ENCODE measurements at places on chromosomes 2 and 18.

DNA sequence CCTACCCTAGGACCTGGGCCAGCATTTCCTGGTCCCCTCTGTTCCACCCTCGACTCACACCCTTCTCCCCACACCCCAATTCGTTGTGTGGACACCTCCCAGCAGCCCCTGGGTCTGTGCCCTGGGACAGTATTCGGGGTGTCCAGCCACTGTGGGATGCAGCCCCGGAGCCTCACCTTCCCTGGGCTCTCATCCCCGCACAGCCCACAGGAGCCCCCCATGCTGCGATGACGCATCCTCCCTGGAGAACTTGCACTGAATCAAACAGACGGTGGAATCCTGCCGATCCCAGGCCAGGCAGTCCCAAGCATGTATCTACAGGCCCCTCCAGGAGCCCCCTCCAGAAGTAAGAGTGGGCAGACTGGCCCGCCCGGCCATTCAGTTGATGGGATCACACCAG lies 9.7 kb downstream of the ITM2C start:
- DNase-seq, result no peak

- DNase-seq, result peak; percentile 64
Measured at GRCh38 chr2:195330513-195330956, 326.5 kb upstream of the SLC39A10 start.

DNA sequence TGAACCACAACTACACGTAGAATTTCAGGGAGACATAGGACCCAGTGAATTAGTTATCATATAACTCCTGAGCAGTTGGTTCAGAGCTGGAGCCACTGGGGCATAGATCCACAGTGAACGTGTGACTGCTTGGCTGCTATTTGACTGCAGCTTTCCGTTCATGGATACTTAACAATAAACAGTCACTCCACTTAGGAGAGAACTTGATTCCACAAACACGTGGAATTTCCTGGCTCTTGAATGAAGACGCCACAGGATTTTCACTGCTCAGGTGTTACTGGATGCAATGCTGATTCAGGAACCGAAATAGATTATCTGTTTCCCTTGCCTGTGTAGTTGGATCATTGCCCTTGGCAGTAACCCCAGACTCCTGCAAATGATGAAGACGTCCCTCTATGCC lies 679.1 kb upstream of the ZEB2 start:
- DNase-seq, result no peak

DNA sequence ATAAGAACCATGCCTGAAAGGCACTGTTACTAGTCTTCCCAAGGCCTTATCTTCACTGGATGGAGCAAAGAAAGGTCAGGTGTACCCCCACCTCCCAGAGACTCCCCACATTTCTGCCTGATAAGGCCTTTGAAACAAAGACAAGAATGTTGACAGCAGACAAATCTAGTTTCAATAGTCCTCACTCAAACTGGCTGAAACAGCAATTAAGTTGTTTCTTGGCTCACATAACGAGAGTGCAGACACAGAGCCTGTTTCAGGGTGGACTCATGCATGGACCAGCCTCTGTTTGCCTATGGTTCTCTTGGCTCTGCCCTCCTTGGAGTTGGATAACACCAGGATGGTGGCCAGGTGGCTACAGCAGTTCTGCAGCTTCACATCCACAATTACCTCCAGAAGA lies 7.5 kb upstream of the CFAP221 start:
- DNase-seq, result no peak

DNA sequence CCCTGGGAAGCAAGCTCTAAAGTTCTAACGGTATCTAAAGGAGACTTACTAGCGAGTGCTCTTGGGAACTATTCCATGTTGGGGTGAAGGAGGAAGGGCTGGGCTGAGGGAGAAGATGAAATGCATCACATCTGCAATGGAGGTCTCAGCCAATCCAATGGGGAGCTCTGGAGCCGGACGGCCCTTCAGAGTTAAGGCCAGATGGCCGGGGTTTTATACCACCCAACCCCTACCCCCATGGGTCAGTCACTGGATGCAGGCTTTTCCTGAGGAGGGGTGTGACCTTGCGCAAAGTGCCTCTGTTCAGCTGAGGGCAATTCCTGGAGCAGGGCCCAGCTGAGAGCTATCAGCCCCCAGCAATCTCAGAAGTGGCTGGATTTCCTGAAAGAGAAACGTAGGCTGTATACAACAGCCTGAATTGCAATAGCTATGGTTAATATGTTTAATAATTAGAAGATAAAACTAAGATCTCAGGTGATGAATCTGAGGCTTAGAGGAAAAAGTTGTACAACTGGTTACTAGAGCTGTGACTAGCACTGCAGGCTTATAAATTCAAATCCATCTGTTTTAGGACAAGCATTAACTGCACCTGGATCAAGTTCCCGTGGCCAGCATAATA lies 21.6 kb downstream of the EIPR1 start:
- no peak for DNase-seq

GRCh38 chr2:10654069-10654468 lies 35.7 kb downstream of the NOL10 start:
- DNase-seq, result no peak

DNA sequence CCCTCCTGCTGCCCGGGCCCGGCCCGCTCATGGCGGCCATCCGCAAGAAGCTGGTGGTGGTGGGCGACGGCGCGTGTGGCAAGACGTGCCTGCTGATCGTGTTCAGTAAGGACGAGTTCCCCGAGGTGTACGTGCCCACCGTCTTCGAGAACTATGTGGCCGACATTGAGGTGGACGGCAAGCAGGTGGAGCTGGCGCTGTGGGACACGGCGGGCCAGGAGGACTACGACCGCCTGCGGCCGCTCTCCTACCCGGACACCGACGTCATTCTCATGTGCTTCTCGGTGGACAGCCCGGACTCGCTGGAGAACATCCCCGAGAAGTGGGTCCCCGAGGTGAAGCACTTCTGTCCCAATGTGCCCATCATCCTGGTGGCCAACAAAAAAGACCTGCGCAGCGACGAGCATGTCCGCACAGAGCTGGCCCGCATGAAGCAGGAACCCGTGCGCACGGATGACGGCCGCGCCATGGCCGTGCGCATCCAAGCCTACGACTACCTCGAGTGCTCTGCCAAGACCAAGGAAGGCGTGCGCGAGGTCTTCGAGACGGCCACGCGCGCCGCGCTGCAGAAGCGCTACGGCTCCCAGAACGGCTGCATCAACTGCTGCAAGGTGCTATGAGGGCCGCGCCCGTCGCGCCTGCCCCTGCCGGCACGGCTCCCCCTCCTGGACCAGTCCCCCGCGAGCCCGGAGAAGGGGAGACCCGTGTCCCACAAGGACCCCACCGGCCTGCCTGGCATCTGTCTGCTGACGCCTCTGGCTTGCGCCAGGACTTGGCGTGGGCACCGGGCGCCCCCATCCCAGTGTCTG lies 767 bp downstream of the RHOB start:
- no peak for DNase-seq

GRCh38 chr2:61450144-61450543 lies 20.7 kb downstream of the USP34 start:
- no peak for DNase-seq

- no peak for DNase-seq
Measured at GRCh38 chr18:79841936-79842335, 44.2 kb downstream of the KCNG2 start.

DNA sequence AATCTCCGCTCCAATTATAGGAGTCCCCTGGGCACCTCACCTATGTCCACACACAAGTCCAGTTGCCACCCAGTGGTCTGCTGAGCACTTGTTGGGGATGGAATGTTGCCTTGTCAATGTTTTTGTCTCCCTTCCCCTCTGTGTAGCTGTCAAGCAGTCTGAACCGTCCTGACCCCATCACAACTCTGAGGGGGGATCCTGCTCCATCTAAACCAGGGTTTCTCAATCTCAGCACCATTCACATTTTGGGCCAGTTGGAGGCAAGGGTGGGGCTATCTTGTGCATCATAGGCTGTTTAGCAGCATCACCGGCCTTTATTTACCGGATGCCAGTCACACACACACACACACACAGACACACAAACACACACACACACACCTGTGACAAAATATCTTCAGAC lies 53.0 kb downstream of the CYP26B1 start:
- no peak for DNase-seq

DNA sequence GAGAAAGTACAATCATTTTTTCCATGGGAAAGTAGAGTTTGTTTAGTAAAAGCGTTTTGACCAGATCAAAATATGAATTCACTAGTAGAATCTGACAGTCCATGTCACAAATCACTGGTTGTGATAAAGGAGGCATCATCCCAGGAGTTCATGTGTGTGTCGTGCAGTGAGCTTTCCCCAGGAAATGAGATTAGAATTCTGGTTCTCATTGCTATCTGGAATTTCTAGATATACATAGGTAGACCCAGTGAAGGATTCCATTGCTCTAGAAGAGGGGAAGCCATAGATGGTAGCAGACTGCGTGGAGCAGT lies 206.6 kb downstream of the NCK2 start:
- no peak for DNase-seq

- DNase-seq, result no peak
Measured at GRCh38 chr2:85583667-85584353, 421 bp upstream of the VAMP5 start.

DNA sequence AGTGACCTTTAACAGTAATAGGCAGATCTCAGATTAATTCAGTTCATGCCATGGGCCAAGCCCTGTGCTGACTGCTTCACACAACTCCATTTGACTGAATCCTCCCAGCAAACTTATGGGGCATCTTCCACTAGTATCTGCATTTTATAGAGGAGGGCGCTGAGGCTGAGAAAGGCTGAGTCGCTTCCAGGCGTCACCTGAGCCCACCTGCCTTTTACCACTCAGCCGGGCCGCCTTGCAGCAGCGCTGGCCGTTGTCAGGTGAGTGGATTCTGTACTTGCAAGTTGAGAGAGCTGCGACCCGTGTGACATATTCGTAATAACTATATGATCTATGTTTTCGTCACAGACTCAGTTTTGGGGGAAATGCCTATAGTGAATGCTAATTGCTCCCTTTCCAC lies 59.3 kb upstream of the B3GNT7 start:
- DNase-seq, result no peak

- no peak for DNase-seq
Measured at GRCh38 chr18:76345901-76346300, 149.1 kb downstream of the ZNF516 start.

GRCh38 chr18:76451396-76452331 lies 43.4 kb downstream of the ZNF516 start:
- no peak for DNase-seq

GRCh38 chr18:77131100-77131651 lies 1.4 kb downstream of the MBP start:
- DNase-seq, result no peak

DNA sequence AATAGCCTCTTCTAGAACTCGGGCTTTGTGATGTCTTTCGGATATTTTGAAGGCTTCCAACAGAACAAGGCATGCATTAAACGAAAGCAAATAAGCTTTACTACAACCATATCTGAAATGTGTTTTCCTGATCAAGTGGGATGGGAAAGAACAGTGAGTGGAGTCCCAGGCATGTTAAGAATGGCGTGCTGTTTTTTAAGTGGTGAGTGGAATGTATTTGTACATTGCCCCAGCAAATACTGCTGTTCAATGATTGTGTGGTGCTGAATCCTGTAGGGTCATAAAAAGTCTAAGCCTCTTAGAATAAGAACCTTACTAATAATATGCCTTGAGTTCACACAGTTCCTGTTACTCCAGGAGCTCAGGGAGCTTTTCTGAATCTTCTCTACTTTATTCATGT lies 52.5 kb downstream of the POMC start:
- no peak for DNase-seq

DNA sequence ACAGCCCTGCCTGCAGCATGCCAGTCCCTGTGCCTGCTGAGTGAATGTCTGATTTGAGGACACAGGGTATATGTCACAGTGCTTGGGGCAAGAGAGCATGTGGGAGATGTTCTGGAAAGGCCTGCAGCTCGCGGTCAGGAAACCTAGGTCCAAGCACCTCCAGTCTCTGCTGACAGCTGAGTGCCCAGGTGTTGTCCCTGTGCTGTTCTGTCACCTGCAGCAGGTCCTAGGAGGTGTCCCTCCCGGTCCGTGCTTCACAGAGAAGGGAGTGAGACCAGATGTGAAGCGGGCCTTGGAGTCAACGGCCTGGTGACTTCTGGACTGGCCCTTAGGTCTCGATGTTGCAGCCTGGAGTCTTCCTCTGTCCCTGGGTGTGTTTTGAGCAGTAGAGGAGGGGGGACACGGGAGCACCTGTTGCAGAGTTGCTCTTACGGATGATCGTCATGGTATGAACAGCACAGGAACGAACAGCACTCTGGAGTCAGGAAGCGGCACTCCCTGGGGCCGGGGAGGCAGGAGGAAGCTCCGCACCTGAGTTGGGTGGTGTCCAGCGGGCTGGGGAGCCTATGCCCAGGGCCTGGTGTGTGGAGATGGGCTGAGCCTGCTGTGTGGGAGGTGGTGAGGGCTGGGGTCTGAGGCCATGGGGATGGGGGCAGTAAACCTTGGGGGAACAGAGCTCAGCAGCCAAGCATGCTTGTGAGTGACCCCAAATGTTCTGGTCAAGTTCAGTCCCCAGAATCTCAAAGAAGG lies 21.6 kb upstream of the ARHGEF4 start:
- no peak for DNase-seq

GRCh38 chr18:59231877-59232276 lies 11.9 kb downstream of the GRP start:
- DNase-seq, result no peak

- no peak for DNase-seq
Measured at GRCh38 chr2:11532416-11533055, 1.3 kb upstream of the GREB1 start.

GRCh38 chr18:27372386-27372785 lies 187.3 kb upstream of the CHST9 start:
- no peak for DNase-seq

- DNase-seq, result no peak
Measured at GRCh38 chr2:237128026-237128703, 42.5 kb downstream of the COPS8 start.

- no peak for DNase-seq
Measured at GRCh38 chr2:136323195-136323594, 205.2 kb upstream of the CXCR4 start.

- DNase-seq, result no peak
Measured at GRCh38 chr2:85171916-85172315, 38.7 kb downstream of the TCF7L1 start.

- DNase-seq, result no peak
Measured at GRCh38 chr2:159094173-159094737, 125.8 kb downstream of the TANC1 start.

GRCh38 chr18:78292618-78293380 lies 686.8 kb upstream of the SALL3 start:
- no peak for DNase-seq
